HFFc6 (cell line): ENCODE measurements at places on chromosomes 4 and X. TPM values are rescaled to one million over a fixed set of nuclear protein-coding genes. Genes with fewer than 3 reads are reported as not detected.

GRCh38 chr4:14902342-14902741 is 99.9 kb upstream of the CPEB2 start:
- DNase-seq: no peak
- H3K36me3 ChIP-seq: no peaks in the 10 kb centered on the region
- no peak overlapping the region for H3K27ac ChIP-seq
- H3K4me3 ChIP-seq: no peak overlapping the region
- H3K27me3 ChIP-seq: peaks cover 6% of the 10 kb centered on the region; the same call in 1 of the 2 replicates

- peak overlapping the region; percentile 95 for H3K4me3 ChIP-seq
- peaks cover 5% of the 10 kb centered on the region; the same call in 1 of the 2 replicates for H3K36me3 ChIP-seq
- H3K4me1 ChIP-seq: peaks cover 49% of the 10 kb centered on the region
- no peak for DNase-seq
Measured at GRCh38 chr4:133152831-133153481, 3.9 kb downstream of the PCDH10 start.

DNA sequence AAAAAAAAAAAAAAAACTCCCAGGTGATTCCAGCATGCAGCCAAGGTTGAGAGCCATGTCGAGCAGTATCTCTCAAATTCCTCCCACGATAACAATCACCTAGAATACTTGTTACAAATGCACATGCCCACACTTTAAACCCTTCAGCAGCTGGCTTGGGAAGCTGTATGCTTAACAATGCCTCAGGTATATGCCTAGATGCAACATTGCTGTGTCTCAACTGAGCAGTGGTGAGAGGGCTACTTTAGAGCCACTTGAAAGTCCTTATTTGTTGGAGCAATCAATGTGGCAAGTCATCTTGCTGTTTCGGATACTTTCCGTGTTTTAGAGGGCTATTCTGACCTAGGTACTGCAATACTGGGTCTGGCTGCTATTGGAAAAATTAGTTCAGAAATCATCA is 487.4 kb downstream of the INPP4B start:
- no peak overlapping the region for H3K4me3 ChIP-seq
- H3K27ac ChIP-seq: peak overlapping the region; percentile 23; the same call in 1 of the 2 replicates
- H3K4me1 ChIP-seq: peaks cover 65% of the 10 kb centered on the region

GRCh38 chr4:123836851-123837595 is 440.4 kb downstream of the SPRY1 start:
- H3K27ac ChIP-seq: peak overlapping the region; percentile 57
- peaks cover 12% of the 10 kb centered on the region for H3K36me3 ChIP-seq
- H3K27me3 ChIP-seq: no peaks in the 10 kb centered on the region

Gene MAGIX
- total RNA-seq: 1.1 to 1.9 TPM (median 1.6 TPM) in 3 replicates

Gene SMC1A
- 45.2 to 57.7 TPM (median 55.7 TPM) in 3 replicates for total RNA-seq
